Stimulated activated memory B cell treated with anti-CD40 and anti-IgM and Interleukin-4, amounts not matched to agents 10 μg/mL and 1 μg/mL and 100 μg/mL, for 72 hours (primary cell): ENCODE measurements at places on chromosomes 1 and 21.

DNA sequence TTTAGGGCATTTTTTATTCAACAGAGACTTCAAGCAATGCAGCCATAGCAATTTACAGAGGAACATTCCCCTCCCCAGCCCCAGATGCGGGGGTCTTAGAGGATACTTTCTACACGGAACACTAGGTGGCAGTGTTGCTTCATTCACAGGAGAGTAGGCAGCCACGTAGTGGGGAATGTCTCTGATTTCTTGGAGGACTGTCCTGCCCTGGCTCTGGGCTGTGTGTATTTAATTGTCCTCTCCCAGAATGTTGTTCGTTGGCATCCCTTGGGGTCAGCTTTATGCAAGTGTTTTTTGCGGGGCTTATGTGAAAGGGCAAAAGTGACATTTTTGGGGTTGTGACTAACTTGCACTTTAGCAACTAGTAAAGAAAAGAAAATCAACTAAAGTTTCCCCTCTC lies 96.9 kb downstream of the PAPPA2 start:
- ATAC-seq = peak; percentile 58

- no peak for ATAC-seq
Observed at GRCh38 chr1:31668303-31668883, 23.7 kb upstream of the PEF1 start.

DNA sequence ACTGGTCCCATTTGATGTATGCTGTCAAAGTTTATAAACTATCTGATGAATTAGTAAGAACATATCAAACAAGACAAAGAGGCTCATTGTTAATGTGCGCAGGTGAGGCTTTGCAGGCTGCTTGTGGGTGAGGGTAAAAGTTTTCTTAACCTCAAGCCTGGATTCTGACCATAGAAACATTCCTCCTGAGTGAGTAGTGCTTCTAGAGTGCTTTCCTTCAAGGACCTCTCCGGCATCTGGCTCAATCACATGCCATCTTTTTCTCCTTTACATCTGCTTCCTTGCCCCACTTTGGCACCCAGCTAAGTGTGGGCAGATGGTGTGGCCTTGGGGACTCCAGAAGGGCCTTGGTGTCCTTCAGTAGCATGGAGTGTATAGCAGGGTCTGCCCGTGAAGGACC lies 104.0 kb downstream of the ROR1 start:
- ATAC-seq = no peak

GRCh38 chr1:208565756-208566440 lies 321.7 kb upstream of the PLXNA2 start:
- ATAC-seq = no peak

GRCh38 chr1:109075531-109076490 lies at the start of gene TAF13:
Gene TAF13, minus strand, starts transcription at chr1:109076003. Its CDS starts 56 bp downstream, at chr1:109075947.
- peak; percentile 100 for ATAC-seq

DNA sequence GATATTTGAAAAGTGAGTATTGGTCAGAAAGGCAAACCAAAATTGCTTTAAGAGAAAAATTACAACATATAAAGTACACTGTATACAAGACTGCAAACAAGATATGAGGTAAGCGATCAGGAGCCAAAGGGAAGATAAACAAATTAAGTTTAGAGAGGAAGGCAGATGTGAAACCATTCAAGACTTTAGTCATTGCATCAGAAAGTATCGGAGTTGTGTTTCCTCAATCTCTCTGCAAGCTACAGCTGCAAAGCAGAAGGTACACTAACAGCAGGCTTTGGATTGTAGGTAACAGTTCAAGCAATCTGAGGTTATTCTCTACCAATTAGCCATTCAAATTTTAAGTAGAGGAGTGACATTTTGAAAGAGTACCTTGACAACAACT lies 21.3 kb upstream of the TLCD4 start:
- ATAC-seq = peak; percentile 87

DNA sequence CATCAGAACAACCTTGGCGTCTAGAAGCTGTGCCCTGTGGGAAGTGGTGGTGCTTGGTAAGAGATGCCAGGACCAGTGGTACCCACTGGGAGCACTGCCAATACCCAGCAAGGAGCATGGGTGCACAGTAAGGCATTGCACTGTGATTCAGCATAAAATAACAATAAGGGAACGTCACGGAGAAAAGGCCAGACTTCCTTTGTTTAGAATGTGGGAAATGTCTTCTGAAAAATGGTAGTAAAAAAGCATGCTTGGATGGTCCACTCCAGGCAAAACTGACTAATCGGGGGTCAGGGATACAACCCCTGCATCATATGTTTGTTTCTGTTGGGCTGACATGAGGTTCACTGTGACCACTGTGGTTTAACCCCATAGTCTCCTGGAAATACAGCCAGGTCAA lies 14.7 kb downstream of the METTL18 start:
- ATAC-seq = no peak

- no peak for ATAC-seq
Observed at GRCh38 chr1:21439345-21439720, 604 bp upstream of the NBPF3 start.

DNA sequence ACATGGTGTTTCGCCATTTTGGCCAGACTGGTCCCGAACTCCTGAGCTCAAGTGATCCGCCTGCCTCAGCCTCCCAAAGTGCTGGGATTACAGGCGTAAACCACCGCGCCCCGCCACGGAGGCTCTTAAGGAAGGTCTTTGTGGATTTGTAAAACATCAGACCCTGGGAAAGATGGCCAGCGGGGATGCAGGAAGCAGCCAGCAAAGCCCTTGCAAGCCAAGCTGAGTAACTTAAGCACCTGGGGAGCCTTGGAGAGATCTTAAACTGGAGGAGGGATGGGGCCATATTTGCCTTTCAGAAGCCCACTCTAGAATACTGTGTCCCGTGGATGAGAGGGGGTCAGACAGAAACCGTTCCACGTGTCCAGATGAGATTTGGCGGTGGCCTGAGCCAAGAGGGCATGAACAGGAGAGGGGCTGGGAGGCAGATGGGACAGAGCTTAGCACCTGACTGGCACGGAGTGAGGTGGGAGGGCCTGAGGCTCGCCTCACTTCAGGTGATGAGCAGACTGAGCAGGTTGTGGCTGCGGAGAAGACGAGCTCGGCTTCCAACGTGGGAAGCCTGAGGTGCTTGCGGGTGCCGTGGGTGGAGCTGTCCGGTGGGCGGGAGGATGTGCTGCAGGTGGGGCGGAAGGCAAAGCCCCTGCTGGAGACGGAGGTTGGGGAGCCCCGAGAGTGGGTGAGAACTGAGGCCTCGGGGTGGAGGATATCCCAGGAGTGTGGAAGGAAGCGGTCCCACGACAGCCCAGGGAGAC lies 11.7 kb downstream of the C1orf216 start:
- ATAC-seq = no peak

- ATAC-seq = no peak
Observed at GRCh38 chr1:160377585-160378206, 10.8 kb downstream of the NHLH1 start.

DNA sequence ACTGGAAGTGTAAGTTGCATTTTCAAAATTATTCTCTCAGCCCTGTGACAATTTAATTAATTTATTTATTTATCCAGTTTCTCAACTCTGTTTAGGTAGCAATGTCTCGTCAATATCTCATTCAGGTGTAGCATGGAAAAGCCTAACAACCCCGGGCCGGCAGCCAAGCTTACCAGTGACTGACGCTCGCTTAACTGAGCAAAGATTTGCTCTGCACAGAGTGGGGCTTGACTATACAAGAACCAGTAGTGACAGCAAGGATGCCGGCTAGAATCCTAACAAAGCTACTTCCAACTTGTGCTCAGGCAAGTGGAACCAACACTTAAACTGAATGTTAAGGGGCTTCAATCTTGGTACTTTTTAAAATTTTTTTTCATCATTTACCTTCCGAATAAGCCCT lies 80.9 kb upstream of the ESRRG start:
- ATAC-seq = no peak

DNA sequence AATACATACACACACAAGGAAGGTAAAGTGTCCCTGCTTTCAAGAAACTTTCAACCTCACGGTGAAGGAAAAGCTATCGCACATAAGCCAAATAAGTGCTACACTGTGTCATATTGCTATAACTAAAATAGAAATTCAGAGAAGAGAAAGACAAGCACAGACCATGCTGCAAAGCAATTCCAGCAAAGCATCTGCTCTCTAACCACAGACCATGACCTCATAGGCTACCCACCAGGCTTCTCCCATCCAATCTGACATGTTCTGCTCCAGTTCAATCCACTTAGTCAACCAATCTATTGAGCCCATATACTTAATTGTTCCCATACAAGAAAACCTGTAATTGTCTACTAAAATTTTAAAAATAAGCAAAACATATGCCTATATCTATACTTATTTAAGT lies 211.3 kb downstream of the BARHL2 start:
- ATAC-seq = no peak
